Fibroblast of skin of right quadriceps (primary cell): ENCODE measurements at places on chromosomes 4 and X.

DNA sequence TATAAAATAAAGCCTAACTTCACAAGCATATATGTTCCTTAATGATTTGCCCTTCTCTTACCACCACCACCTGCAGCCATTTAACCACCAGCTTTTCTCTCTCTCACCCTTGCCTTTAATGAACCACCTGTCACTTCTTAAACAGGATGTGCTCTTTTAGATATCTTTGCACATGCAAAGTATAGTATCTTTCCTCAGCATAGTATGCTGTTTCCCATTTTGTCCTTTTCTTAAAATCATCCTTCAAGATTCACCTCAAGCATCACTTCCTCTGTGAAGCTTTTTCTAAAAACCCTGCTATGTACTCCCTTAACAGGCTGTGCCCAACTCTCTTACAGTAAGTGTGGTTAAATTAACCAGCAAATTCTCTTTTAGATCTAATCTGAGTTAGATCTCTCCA, 8.2 kb upstream of the CNOT6L start:
- DNase-seq: no peak

DNA sequence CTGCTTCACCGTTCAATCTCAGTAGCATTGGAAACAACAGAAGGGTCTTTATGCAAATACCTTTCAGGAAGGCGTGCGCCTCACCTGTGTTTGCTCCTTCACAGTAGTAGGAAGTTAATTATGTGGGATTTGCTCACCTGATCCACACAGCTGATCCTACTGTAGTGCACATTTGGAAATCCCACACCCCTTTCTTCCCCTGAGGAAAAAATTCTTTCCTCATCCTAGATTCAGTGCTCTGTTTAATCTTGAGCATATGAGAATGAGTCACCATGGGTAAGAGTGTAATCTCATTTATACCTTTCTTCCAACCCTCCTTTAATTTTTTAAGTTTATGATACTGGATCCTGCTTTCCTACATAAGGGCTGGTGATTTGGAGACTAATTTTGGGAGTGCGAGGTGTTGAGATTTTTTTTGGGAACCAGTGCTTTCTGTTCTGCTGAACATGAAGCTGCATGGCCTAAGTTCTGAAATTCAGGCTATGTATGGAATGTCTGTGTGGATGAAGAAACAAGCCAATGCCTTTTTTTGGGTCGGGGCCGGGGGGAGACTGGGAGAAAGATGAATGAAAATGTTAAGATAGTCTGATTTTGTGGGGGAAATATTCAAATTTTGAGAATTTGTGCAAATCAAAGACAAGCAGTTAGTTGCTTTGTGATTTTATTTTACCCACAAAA, 19.0 kb downstream of the GAB1 start:
- no peak for DNase-seq

- peak; percentile 23 for DNase-seq
These were observed 547 bp upstream of the CLGN start for GRCh38 chr4:140427919-140428471.

DNA sequence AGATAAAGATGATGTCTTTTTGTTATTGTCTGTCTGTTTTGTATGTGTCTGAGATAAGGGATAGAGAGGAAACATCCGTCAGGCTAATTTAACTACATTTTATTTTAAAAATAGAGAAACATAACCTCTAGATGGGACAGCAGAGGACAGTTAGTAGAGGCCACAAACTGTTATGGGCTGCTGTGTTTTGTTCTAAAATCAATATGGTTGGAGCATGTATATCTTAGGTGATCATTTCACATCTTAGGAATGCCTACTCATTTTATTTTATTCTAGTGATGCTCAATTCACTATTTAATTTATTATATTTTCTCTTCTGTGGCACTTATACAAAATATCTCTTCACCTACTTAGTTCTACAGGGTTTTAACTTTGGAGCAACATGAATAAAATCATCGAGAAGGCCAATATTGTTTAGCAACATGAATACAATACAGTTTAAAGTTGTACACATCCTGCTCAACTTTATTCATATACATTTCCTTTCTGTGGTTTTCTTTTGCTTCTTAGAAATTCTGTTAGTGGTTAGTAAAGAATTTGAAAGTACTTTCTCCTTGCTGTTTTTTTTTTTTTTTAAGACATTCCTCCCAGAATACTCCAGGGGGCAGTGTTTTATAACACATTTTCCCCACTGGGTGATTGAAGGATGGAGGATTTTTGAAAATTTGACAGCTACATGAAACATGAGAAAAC, 392.9 kb downstream of the UNC5C start:
- peak; percentile 59 for DNase-seq

DNA sequence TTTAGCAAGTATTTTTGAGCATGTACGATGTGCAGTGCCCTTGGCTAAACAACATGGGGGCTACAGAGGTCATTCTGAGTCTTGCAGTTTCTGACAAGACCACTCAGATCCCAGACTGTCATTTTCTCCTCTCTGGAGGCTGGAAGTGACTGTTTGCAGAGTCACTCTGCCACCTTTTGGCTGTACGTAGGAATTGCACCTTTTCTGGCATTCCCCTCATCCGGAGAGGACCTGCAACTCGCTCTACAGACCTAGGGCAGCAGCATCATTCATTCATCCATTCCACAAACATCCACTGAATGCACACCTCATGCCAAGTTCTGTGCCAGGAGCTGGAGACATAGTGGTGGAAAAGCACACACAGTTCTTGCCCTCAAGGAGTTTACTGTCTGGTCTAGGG, 160.4 kb upstream of the GPR101 start:
- no peak for DNase-seq

GRCh38 chrX:70454441-70455365, 10.1 kb downstream of the DLG3 start:
- DNase-seq: peak; percentile 56

DNA sequence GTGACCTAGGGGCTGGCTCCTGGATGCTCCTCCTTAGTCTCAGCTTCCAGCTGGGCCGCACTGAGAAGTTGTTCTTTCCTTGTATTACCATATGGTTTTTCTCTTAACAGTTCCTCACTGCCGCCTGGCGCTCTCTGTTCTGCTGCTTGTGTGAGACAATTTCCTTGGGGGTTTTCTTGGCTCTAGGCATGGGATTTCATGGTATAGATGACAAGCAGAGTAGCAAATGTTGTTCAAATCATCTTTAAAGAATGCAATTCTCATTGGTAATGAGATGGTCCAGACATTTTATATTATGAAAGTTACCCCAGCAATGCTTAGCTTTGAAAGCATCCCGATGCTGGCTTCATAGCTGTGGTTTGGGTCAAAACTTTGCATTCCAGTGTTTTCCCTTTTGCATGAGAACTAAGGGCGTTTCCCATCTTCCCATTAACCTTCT, 37.6 kb downstream of the SEPTIN11 start:
- peak; percentile 99 for DNase-seq

DNA sequence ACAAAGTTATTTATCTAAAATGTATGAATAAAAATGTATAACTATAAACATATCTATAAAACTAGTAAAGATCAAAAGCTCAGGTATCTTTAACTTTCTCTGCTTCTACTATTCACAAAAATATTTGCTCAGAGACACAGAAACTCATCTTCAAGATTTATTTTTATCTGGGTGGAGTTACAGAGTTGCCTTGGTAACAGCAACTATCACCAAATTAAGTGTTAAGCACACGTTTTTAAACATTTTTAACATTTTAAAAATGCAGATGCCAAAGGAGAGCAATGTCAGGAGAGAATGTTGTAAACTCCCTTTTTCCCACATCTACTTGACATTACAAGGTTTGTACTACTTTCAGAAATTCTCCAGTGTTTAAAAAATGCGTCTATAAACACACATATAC, 71.4 kb downstream of the SNCA start:
- no peak for DNase-seq

GRCh38 chrX:101108284-101108683, 10.3 kb downstream of the CENPI start:
- DNase-seq: peak; percentile 67

DNA sequence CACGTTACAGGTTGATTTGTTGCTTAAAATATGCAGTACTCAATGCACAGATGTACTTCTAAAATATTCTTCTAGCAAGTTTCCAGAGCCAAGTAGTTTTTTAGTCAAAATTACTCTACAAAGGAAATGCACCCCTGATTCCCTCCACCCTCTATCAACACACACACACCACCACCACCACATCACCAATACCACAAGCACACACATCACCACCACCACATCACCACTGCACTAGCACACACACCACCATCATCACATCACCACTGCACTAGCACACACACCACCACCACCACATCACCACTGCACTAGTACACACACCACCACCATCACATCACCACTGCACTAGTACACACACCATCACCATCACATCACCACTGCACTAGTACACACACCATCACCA, 105.2 kb upstream of the FRG1 start:
- DNase-seq: no peak

- no peak for DNase-seq
These were observed 2.9 kb upstream of the CXCL1 start for GRCh38 chr4:73866246-73866645.

DNA sequence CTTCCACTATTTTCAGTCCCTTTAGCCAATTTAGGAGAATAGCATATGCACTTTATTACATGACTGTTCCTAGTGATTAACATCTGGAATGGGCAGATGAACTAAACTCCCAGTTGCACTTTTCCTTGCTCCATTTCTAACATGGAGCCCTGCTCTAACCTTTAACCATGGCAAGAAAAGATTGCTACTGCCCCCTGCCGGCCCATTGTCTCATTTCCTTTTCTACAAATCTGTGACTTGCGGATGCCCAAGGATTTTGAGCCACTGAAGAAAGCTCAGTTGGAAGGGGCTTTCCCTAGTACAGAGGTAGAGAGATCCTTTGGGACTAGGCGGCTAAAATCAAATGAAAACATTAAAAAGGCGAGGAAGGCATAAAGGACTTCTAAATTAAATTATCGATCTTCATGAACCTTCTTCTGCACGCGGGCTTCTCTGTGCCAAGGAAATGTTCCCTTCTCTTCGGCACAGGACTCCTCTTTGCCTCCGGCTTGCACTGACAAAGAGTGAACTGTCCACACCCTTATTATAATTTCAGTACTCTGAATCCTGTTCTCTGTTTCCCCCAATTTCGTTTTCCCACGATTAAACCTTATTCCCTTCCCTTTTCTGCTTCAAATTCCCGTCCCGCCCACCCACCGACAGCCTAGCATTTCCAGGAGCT, 577 bp upstream of the GLRA2 start:
- DNase-seq: peak; percentile 57

GRCh38 chr4:182823576-182823975, 93.6 kb downstream of the DCTD start:
- no peak for DNase-seq

GRCh38 chr4:39353478-39354253, 12.5 kb downstream of the RFC1 start:
- peak; percentile 73 for DNase-seq

- DNase-seq: peak; percentile 77
These were observed 157.8 kb downstream of the AFF2 start for GRCh38 chrX:148658115-148658730.
